ENCODE measurements at places on chromosomes 5 and 9.
A peak's percentile ranks its signal among the peaks of the same experiment; 100 is the strongest.

DNA sequence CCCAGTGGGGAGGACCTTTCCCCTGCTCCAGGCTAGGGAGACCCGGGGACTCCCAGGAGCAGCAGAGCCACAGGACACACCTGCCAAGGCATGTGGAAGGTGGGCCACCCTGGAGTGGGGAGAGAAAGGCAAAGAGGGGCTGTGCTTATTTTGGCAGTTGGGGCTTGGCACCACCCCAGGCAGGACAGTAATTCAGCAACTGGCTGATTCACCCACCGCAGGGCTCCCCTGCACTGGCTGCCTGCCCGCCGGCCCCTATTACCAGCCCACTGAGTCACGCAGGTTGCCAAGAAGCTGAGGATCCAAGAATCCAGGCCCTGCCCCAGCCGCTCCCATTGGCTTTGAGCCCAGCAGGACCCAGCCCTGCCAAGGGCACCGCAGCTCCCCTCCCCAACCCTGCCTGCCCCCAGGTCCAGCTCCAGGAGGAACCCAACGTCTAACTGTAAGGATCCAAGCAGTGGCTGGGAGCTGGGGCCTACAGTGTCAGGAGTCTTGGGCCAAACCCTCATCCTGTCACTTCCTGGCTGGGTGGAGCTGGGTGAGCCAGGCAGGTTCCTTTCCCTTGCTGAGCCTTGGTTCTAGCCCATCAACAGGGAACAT, 14.2 kb upstream of the RALGDS start:
- peak; percentile 66 for DNase-seq

DNA sequence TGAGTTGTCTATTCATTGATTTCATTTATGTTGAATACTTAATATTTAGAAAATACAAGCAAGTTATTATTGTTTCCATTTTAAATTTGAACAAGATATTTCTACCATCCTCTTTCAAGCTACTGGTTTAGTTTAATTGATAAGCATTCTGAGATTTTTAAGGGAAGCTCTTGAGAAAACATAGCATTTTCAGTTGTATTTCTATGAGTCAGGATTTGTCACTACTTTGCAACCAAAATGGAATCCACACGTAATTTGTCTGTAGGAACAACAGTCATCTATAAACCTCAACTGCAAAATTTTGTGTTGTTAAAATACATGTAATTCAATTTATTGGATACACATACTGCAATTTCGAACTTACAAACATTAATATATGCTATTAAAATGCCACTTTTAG, 74.0 kb downstream of the PRR16 start:
- DNase-seq: no peak

GRCh38 chr9:121252104-121252851, 15.7 kb upstream of the GSN start:
- no peak for DNase-seq

- no peak for DNase-seq
Measured at GRCh38 chr9:134063088-134063570, 4.7 kb downstream of the BRD3 start.

GRCh38 chr5:170104710-170105109, 987 bp upstream of the FOXI1 start:
- DNase-seq: no peak

GRCh38 chr5:118701791-118702190, 286.6 kb downstream of the DTWD2 start:
- DNase-seq: no peak

GRCh38 chr5:134136221-134136631, 21.7 kb downstream of the TCF7 start:
- no peak for DNase-seq

DNA sequence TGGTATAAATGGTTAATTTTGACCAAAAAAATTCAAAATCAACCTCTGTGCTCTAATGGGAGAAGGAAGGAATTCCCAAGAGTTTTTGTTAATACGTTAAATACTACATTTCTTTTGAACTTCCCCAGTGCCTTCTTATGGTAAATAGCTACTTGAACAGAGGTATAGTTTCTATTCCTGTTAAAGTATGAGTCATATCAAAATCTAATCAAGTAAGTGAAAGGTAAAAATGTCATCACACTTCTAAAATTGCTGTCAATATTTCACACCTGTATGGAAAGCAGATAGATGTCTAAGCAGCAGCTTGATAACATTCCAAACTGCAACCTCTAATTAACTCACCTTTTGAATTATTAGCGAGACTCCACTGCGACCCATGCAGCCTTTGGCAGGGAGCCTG, 214.1 kb upstream of the MEF2C start:
- DNase-seq: no peak

- no peak for DNase-seq
Measured at GRCh38 chr9:23648651-23649050, 177.4 kb downstream of the ELAVL2 start.

GRCh38 chr9:5578018-5578697, 50.7 kb upstream of the RIC1 start:
- DNase-seq: no peak

DNA sequence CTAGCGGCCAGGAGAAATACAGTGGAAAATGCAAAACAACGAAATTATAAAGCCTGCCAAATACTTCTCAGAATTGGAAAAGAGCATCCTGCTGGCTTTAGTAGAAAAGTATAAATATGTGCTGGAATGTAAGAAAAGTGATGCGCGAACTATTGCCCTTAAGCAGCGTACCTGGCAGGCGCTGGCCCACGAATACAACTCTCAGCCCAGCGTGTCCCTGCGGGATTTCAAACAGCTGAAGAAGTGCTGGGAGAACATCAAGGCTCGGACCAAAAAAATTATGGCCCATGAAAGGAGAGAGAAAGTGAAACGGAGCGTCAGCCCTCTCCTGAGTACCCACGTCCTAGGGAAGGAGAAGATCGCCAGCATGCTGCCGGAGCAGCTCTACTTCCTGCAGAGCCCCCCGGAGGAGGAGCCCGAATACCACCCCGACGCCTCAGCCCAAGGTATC, 15.0 kb downstream of the MSANTD3 start:
- no peak for DNase-seq

- no peak for DNase-seq
Measured at GRCh38 chr5:86971034-86971571, 296.6 kb upstream of the RASA1 start.

DNA sequence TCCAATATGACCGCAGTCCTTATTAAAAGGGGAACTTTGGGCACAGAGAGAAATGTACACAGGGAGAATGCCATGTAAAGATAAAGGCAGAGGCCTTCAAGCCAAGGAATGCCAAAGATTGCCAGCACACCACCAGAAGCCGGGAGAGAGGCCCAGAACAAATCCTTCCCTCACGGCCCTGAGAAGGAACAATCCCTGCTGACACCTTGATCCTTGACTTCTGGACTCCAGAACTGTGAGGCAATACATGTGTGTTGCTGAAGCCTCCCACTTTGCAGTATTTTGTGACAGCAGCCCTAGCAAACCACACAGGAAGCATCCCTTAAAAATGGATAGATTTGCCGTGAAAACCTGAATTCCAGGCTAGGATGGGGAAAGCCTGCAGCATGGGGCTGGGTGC, 80.0 kb downstream of the MAMDC2 start:
- no peak for DNase-seq

DNA sequence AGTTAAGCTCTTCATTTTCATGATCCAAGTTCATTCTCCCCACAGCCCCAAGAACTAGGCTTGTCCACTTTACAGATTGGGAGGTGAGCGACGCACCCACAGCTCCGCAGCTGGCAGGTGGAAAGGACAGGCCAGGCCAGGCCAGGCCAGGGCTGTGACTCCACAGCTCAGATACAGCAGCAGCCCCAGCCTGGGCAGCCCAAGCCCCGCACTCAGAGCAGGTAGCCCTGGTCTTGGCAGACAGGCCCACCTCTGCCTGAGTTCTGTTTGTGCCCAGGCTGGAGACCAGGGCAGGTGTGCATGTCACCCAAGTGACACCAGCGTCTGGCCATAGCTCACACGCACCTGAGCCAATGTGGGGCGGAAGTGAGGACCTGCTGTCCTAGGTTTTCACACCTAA, 124.7 kb downstream of the WNK2 start:
- DNase-seq: no peak

GRCh38 chr5:72314571-72315172, 5.4 kb downstream of the MRPS27 start:
- DNase-seq: no peak

DNA sequence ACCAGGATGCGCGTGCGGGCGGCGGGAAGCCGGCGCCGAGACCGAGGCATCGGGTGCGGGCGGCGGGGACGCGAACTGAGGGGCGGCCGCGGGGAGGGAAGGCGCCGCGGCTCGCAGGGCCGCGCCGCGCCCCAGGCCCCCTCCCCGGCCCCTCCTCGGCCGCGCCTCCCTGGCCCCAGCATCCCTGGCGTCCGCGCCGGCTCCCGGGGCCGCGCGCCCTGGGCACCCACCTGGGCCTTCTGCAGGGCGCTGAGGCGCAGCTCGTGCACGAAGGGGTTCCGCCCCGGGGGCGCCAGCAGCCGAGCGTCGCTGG, 324 bp downstream of the LPCAT1 start:
- no peak for DNase-seq

- DNase-seq: no peak
Measured at GRCh38 chr9:21796768-21797167, 5.7 kb upstream of the MTAP start.

GRCh38 chr9:13487936-13488335, 208.4 kb upstream of the MPDZ start:
- no peak for DNase-seq

GRCh38 chr9:69494763-69495162, 169.7 kb downstream of the ENTREP1 start:
- no peak for DNase-seq

GRCh38 chr9:122426723-122427122, 51.0 kb downstream of the OR1J1 start:
- no peak for DNase-seq

DNA sequence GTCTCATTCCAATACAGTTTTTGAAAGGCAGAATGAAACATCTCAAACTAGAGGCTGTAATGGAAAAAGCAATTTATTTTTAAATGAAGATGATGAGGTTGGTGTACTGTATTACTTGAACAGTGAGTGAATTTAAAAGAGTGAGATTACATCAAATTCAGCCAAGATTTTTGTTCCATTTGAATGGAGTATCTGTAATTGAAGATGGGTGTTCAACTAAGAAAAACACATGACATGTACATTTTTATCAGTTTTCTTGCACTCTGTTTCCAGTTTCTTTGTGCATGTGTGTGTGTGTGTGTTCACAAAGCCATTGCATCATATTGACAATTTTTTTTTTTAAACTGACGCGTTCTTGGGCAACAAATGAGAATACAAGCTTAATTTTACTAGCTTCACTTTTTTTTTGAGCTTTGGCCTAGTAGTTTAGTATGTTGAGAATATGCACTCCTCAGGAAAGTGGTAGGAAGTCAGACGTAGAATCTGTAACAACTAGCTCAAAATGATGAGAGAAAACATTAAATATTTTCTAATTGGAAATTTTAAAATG, 243.5 kb downstream of the MAST4 start:
- no peak for DNase-seq

DNA sequence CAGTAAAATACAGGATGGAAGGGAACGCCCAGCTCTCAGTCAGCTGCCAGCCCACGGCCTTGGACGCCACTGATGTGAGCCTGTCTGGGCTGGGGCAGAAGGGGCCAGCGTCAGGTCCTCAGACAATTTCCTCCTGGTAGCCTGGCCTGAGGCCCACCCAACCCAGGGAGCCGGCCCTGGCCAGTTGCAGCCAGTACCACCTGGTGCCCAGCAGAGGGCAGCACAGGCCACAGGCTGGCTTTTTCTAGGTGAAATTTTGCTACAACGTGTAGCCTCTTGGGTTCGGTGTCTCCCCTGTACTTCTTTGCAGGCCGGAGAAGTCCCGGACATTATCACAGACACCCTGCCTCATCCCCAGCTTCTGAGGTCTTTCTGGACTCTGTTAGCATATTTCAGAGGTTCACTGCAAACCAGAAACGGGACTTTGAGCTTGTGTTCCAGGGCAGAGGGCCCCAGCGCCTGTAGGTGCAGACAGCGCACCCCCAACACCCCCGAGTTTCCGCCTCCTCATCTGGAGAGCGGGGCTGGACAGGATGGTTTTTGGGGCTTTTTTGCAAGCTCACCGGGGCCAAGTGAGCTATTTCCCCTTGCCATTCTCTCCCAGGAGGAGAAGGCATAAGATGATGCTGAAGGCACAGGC, 45.9 kb upstream of the KCNMB1 start:
- peak; percentile 20 for DNase-seq

DNA sequence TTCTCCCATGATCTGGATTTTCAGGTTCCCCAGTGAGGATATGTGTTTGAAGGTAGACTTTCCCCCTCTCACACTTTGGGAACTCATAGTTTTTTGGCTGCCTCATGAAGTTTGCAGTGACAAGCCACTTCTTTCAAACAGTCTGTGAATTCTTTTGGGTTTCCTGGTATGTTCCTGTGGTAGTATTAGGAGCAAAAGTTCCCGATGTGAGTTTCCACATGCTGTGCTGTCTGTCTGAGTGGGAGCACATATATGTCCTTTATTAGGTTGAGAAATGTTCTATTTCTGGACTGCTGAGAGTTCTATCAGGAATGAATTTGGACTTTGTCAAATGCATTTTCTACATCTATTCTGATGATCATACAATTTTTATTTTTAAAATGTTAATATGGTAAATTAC, 273.2 kb upstream of the TARS1 start:
- DNase-seq: no peak

- DNase-seq: no peak
Measured at GRCh38 chr9:99866398-99866797, 40.1 kb upstream of the STX17 start.

DNA sequence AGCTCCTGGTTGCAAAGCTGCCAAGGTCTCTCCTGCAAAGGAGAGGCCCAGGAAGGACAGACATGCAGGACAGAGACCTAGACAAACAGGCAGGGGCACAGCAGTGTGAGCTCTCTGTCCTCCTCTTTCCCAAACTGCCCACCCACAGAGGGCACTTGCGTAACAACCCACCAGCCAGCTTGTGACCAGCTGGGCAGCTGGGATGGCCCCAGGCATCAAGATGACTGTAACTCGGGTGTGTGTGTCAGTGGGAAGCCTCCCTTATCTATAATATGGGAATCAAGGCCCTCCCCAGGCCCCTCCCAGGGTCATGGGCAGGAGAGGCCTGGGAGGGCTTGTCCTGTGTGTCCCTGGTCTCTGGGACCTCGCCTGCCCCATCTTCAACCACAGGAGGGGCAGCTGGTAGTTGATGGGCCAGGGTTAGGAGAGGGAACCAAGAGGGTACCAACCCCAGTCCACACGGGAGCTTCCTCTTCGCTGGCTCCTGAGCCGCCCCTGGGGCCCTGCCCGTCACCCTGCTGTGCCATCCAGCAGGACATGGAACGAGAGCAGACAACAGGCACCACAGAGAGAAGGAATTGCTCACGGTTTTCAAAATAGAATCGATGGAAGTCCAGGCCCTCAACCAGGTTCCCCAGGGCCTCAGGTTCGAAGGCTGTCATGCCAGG, 37.9 kb downstream of the SLC6A7 start:
- no peak for DNase-seq

GRCh38 chr9:4106081-4106759, 193.6 kb downstream of the GLIS3 start:
- no peak for DNase-seq

DNA sequence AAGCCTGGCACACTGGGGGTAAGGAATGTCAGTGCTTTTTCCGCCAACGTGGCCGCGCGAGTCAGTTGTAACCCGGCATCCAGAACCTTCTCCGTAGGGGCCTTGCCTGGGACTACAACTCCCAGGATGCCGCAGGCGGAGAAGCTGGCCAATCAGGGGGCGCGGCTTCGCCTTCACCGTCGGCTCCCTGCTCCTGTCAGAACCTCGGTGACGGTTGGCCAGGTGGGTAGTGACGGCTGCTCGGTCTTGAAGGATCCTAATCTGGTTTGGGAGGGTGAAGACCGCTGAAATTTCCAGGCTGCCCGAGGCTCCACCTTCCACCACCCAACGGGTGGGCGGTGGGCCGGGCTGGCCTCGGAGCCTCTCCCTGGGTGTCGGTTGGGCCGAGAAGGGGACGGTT, at the start of gene C5orf58:
TSS of gene C5orf58 (plus strand) at position 200 of the 400 bp plus-strand sequence. CDS start 1,992 bp downstream, outside the sequence.
- no peak for DNase-seq

- DNase-seq: no peak
Measured at GRCh38 chr5:66669086-66669861, 73.1 kb downstream of the MAST4 start.

All from GOT3 (cell line).